ENCODE measurements at places on chromosomes 3 and 15.

DNA sequence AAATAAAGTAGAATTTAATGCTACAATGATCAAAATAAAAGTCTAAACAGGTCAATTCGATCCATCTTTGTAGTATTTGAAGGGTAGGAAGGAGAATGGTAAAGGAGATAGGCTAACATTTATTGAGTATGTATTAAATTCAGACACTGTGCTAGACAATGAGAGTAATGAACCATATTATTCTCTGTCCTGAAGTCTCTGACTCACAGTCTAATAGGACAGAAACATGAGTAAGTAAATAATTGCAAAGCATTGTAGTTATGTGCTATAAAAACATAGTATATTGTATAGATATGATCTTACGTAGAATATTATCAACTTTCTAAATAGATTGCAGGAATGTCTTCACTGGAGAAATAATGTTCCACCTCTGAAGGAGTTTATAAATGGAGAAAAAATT is 64.5 kb downstream of the MDFIC2 start:
- DNase-seq = no peak

DNA sequence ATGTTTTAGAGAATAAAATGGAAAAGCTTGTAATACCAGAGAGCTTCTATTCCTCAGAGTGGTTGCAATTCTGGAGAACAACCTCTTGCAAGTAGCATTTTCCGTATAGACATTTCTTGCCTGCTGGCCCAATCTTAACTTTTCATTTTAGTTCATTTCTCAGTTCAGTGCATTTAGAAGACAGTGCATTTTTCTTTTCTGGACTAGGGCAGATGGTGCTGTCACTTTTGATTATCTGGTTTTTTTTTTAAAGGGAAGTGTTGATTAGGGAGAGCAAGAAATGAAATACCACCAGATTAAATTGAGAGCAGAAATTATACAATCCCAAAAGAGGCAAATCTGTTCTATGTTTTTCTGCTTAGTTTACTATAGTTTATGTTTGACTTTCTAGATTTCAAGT is 172.7 kb downstream of the GHSR start:
- DNase-seq = no peak

GRCh38 chr3:116716490-116716889 is 6.9 kb downstream of the TUSC7 start:
- DNase-seq = no peak

- DNase-seq = no peak
Observed at GRCh38 chr3:120745466-120745865, 2.9 kb downstream of the GTF2E1 start.

DNA sequence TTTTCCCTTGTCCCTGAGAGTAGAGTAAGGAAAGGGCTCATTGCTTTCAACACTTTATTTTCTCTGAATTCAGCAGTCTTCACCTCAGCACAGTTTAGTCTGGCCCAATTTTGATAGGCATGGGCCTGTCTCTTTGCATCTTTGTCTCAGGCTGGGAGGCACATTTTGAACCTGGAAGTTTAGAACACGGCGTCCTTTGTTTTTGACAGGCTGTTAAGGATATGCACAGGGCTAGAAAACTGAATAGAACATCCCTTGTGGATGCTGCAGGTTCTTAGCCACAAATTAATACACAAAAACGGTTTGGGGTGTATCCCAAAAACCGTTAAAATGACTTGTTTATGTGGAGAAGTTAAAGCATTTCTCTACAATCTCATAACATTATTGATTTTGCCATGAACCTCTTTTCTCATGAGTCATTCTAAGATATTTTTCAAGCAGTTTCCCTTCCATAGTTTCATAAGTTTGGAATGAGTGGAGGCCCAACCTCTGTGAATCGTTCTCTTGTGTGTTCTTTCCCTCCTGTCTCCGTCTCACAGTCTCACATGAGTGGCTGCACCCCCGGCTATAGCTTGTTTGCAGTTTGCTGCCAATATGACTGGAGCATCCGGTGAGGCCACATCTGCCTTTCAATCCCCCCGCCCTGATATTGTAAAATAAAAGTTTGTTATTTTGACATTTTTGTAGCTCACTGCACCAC is 192.9 kb upstream of the EIF1B start:
- DNase-seq = no peak

- DNase-seq = peak; percentile 45
Observed at GRCh38 chr3:186255703-186256331, 106.2 kb downstream of the DGKG start.

GRCh38 chr3:170876537-170876936 is 6.5 kb upstream of the RPL22L1 start:
- DNase-seq = no peak

- no peak for DNase-seq
Observed at GRCh38 chr3:119631516-119631915, 28.9 kb downstream of the POPDC2 start.

- DNase-seq = no peak
Observed at GRCh38 chr3:110533089-110533488, 538.5 kb upstream of the NECTIN3 start.

DNA sequence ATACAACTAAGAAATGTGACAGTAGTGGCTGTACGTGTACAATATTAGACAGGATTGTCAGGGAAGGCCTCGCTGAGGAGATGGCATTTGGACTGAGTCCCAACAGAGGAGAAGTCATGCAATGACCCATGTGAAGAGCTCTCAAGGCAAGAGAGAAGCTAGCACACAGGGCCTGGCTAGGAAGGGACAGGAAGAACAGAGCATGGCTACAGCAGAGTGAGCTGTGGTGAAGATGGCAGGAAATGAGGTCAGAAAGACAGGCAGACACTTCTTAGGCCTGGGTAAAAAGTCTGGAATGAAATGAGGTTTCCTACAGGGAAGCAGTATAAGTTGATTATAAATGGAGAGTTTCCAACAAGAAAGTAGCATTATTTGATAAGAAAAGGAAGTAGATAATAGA is 33.2 kb upstream of the LEKR1 start:
- no peak for DNase-seq

GRCh38 chr3:171363202-171363601 is 97.0 kb downstream of the TNIK start:
- DNase-seq = no peak

- DNase-seq = peak; percentile 22
Observed at GRCh38 chr3:12977117-12977808, 96.0 kb downstream of the IQSEC1 start.

DNA sequence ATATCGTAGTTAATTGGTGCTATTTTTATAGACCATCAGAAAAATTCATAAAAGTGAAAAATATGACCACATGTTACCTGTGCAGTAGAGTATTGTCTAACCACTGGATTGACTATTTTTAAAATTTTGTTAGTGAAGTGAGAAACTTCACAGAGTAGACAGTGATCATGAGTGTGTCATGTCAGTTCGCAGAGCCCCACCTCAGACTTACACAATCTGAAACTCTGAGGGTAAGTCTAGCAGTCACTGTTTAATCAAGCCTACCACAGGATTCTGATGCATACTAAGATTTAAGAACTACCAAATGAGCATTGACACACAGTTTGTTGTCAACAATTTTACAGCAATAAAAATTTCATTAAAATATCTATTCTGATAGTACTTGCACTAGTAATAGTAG is 552.9 kb upstream of the SUCLG2 start:
- DNase-seq = no peak

DNA sequence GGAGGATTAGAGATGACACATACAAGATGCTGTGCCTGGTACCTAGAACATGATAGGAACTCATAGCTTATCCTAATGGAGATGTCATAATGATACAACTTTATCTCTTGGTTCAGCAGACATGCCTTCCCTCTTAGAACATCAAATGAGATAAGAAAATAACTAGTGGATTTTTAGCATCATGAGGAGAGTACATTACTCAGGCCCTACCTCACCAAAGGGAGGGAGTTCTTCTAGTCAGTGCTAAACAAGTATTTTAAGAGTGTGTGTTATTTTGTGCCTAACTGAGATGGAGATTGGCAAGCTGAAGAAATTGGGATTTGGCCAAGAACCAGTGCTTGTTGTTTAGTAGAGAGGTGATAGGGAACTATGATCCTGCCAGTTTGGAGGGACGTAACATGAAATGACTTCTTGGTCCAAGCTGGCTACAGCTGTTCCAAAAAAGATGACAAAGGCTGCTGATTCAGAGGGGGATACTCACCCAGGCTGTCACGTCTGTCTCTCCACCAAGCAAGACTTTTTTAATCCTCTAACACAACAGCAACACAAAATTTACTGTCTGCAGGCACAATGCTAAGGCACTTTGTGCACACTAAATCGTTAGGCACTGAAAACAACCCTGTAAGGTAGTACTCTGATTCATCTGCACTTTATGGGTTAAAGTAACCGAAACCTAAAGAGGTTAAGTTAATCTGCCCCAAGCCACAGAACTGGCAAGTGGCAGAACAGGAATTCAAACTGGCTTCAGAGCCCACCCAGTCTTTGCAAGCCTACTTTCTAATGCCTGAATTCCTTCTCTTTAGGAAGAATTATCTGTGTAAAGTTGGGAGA is 126.5 kb downstream of the CMSS1 start:
- DNase-seq = no peak

DNA sequence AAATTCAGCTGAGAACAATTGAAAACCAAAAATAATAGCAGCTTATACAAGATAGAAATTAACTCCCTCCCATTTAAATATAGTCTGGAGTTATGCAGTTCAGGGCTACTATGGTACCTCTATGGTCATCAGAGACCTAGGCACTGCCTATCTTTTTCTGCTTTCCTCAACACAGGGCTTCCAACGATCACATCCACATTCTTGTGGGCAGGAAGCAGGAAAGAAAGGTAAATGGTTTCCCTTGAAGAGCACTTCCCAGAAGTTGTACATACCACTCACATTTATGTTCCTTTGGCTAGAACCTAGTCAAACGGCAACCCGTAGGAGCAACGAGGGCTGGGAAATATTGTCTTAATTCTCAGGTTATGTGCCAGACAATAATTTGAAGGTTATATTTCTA is 197.7 kb upstream of the PRICKLE2 start:
- DNase-seq = no peak

- DNase-seq = no peak
Observed at GRCh38 chr15:47663101-47663500, 54.2 kb upstream of the SEMA6D start.

GRCh38 chr3:151225040-151225975 is 22.3 kb upstream of the GPR171 start:
- no peak for DNase-seq

DNA sequence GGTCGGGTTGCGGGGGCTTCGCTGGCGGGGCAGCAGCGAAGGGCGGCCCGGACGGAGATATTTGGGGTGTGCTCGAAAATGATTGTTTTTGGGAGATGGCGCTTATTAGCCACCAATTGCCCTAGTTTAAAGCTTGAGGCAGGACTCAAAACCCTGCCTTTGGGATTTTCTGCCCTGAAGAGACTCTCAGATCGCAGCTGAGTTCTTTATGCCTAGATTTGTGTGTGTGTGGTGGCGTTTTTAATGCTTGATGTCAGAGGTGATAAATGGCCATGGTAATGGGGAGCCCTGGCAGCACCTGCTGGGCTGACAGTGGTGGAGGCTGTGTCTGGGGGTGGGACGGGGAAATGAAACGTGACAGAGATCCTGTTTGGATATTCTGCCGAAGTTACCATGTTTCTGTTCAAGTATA is 604 bp downstream of the KCTD6 start:
- DNase-seq = peak; percentile 35

- DNase-seq = no peak
Observed at GRCh38 chr15:28099555-28100140, 533 bp upstream of the OCA2 start.

DNA sequence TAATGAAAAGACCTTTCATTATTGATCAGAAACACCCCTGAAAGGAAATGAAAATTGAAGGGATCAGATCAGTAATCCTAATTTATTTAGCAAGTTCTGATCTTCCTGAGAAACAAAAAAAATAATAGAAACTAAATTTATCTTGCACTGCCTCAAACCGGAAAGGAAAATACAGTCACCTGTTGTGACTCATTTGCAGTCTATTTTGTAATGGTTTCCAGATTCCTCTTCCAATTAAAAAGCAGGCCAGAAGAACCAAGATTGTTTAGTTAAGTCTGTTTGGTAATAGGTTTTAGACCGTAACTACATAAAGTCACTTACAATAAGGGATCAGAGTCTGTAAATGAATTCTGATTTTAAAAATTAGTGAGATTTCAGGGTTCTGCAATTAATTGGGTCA is 49.7 kb upstream of the ATOSA start:
- DNase-seq = no peak

DNA sequence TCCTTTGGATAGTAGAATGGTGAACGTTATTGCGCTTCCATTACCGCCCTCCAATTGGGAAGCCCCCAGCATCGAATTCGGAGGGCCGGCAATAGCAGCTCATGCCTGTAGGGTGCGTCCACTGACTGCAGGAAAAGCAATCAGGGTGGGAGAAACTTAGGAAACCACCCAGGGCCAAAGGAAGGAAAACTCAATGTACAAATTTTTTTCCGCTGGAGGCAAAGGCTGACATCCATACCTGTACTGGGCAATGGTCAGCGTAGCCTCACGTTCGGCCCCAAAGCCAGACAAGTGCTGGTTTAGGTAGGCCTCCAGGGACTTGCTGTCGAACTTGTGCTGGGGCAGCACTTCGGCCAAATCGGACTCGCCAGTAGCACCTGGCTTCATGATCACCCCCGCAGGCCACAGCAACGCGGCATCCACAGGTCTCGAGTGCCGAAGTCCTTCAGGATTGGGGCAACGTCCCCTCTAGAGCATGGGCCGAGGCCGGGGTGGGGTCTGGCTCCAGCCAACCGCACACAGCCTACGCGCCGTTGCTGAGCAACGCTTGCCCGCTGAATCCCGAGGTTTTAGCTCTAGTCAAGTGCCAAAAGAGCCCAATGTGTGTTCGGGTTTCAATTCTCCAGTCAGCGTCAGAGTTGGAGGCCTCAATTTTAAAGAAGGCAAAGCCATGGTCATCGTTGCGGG is at the start of gene ACAD11:
TSS of gene ACAD11 (minus strand) at position 445 of the 687 bp plus-strand sequence. CDS start at position 387, 58 bp downstream.
- DNase-seq = peak; percentile 85

DNA sequence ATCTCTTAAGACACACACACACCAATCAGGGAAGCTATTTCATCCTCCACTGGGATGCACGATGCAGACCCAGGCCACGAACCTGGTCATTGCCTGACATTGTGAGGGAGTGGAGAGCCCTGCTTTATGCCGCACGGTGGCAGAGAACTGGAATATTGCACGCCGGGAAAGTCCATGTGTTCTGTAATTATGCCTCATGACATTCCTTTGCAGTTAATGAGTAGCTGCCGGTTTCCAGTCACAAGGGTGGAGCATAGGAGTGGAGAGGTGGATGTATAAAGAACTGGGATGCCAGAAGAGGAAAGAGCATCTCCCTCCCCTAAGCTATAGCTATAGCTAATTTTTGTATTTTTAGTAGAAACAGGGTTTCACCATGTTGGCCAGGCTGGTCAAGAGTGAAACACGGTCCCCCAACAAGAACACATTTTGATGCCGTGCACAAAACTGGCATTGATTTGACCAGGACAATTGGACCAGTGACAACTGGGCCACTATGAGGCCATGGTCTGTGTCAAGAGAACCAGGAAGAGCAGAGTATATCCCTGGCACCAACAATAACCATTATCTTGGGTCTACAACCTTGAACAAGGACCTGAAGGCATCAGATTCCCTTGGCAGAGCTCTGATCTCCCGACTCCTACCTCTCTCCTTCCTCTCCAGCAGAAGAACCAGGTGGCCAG is 51.4 kb downstream of the SH3BP5 start:
- no peak for DNase-seq
